Stimulated activated CD8-positive, alpha-beta memory T cell treated with anti-CD3 and anti-CD28 coated beads, Interleukin-15, amount 100 ng/mL, for 24 hours (primary cell): ENCODE measurements at places on chromosomes 2 and 18.

DNA sequence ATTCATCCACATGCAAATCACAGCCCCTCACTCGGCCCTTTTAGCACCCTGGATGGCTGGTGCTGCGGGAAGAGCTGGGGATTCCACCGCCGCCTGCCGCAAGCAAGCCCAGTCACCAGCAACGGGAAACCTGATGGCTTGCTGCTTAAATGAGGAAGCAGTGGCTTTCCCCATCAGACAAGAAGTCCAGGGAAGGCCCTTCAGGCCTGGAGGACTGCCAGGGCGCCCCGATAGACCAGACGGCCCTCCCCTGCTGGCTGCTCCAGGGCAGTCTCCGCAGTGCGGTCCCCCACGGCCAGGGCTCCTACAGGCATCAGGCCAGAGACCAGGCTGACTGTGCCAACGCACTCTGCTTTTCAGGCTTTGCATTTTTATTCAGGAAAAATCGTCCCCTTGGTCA lies 439.1 kb downstream of the EIPR1 start:
- DNase-seq = no peak

DNA sequence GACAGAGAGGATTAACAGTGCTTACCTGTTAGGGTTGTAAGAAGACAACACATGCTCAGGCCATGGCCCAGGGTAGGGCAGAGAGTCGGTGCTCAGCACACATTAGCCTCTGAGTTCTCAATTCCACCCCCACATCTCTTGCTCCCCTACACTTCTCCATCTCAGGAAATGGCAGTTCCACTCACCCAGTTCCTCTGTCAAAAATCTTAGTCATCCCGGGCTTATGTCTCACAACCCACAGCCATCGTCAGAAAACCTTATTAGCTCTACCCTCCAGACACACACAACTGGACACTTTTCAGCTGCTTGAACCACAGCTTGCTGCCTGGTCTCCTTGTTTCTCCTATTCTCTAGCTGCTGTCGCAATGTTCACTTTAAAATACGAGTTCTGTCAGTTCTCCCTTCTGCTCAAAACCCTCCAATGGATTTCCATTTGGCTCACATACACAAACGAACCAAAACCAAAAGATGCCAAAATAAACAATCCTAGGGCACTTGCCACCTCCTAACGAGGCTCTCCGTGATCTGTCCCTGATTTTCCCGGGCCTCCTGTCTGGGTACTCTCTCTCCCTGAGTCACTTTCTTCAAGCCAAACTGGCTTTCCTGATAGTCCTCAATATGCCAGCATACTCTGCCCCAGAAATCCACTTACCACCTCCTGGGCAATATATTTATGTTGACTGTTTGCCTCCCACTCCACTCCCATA lies 89.7 kb downstream of the KCTD1 start:
- no peak for DNase-seq

DNA sequence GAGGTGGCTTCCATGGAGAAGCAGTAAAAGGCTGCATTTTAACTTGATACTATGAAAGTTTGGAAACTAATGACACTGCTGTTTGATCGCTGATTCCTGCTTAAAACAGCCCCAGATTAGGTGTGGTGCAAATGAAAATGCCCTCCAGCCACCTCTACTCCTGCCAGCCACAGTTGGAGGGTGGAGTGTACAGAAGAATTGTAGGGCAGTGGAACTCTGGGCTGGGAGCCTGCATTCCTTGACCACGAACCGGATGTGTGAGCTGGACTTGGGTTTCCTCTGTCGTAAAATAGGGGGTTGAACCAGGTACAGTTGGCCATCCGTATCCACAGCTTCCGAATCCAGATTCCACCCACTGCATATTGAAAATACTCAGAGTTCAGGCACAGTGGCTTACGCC lies 84.6 kb upstream of the RFX8 start:
- DNase-seq = no peak

DNA sequence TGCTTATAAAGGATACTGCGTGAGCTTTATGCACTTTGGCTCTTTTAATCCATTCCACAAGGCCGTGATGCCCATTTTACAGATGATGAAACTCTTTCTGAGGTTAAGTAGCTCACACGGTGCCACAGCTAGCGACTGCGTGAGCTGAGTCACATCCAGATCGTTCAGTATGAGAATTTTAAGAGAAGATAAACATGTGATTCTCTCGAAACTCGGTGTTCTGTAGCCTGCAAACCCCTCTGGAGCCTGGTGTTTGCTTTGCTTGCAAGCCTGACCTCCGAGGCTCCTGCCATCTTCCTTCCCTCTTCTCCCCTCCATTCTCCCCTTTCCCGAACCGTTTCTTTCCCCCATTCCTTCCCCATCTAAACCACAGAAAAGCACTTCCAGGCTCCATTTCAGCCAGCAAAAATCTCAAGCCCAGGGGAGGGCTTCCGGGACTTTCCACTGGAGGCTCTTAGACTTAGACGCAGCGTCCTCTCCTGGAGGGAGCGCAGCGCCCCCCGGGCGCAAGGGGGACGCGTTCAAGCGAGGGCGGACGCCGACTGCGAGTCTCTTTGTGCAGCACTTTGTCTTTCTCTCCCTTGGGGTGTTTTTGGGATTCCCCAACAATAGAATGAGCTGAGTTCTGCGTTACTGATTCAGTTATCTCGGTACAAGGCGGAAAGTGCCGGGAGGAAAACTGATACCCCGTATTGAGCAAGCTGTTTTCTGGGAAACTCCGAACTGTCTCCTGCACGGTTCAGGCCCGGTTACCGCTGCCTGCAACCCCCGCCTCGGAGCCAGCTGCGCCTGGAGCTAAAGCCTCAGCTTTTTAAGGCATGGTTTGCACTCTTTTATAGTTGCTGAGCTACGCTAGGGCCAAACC lies 38.0 kb downstream of the CYP1B1 start:
- no peak for DNase-seq

DNA sequence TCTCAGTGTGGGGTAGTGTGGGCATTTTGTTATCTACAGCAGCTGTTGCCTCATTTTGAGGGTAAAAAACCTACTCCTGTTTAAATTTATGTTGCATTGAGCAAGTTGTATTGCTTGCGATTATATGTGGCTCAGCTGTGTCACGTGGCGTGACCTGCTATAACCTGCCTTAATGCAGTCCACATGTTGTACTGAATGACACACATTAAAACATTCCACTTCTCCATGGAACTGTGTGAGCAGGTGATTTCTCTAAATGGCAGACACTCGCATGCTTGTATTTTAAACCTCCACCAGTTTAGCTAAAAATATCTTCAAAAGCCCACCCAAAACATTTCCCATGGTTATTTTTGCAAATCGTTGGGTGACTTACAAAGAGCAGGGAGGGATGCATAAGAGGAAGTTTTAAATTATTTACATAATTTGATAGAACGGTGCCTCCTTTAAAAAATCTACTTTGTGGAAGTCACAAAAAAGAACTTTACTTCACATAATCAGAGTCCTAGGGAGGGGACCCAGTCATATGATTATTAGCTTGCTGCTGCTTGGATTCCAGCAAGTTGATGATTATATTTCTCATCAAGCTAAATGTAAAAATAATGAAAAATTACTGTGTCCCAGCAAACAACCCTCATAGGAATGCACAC lies 163.3 kb upstream of the ZEB2 start:
- DNase-seq = no peak

GRCh38 chr18:41540237-41540871 lies 414.7 kb upstream of the PIK3C3 start:
- no peak for DNase-seq

- DNase-seq = no peak
These were observed 11.4 kb upstream of the MBD2 start for GRCh38 chr18:54235871-54236270.

DNA sequence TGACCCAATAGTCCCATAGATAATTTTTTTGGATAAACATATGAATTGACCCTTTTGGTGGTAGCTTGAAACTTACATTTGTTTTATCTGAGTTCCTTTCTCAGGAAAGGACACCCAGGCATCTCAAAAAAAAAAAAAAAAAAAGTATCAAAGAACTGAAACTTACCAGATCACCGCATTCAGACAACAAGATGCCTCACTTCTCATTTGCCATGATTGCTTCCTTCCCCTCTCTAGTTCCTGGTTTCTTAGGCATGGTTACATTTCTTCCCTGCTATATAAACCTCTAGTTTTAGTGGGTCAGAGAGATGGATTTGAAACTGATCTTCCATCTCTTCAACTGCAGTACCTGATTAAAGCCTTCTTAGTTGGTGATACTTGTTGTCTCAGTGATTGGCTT lies 240.1 kb downstream of the ACKR3 start:
- DNase-seq = no peak

DNA sequence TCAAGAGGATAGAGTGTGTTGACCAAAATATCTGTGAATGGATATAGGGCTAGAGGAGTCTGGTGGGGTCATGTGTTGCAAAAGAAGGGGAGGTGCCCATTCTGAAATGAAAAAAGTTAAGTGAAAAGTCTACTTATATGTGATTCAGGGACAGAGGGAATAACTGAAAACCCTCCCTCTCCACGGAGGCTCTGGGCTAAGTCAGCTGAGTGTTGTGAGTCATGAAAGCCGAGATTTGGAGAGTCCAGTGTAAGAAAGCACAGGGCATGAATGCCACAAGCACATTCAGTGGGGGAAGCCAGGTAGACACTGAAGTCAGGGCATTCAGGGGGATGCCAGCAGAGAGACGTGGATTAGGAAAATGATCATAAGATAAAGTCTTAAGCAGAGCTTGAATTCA lies 871.9 kb downstream of the TSN start:
- DNase-seq = no peak

GRCh38 chr2:224716201-224716600 lies at the start of gene CCDC195:
TSS of gene CCDC195 (minus strand) at chr2:224716365. CDS start at chr2:224716365, 0 bp downstream.
- no peak for DNase-seq

- no peak for DNase-seq
These were observed 32.2 kb upstream of the REL start for GRCh38 chr2:60849187-60849586.

GRCh38 chr2:117432746-117433145 lies 381.7 kb upstream of the DDX18 start:
- DNase-seq = no peak

GRCh38 chr18:45231617-45232016 lies 383.7 kb upstream of the SLC14A2 start:
- DNase-seq = no peak

DNA sequence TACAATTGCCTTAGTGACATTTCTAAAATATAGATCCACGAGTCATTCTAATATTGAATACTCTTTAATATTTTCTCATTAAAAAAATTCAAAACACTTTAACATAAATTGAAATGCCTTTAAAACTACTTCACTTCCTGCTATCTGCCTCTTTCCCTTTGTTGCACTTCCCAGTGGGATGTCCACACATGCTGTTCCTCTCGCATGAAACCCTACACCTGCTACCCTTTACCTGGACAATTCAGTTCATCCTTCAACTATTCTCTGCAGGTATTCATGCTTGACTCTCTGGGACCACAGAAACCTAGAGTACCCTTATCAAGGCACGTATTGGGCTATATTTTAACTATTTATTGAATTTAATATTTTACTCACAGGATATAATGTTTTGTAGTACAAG lies 373.3 kb upstream of the GALNT5 start:
- DNase-seq = no peak

GRCh38 chr2:102271844-102272243 lies 39.5 kb upstream of the IL1RL1 start:
- no peak for DNase-seq

DNA sequence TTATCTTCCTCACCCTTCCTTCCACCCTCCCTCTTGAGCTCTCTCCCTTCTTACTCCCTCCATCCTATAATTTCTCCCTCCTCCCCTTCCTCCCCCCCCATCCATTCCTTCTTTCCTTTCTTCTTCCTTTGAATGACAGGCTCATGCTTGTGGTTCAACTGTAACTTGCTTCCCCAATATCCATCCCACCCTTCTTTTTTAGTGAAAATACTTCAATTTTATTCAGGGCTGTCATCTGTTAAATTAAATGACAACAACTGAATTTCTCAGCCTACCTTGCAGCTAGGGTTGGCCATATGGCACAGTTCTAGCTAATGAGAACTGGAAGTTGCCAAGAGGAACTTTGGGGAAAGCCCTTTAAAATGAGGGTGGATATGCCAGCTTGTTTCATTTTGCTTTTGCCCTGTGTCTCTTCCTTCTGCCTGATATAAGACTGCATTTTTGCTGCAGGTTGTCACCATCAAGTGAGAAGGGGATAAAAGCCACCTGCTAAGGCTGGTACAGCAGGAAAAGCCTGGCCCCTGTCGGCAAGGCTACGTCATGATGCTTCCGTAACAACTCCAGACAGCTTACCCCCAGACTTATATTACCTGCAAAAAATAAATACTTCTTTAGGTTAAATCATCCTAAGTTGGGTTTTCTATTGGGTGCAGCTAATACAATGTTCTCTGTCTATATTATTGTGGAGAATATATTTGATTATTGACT lies 121.8 kb downstream of the NXPH2 start:
- no peak for DNase-seq
